ENCODE measurements at places on chromosomes 3 and 15.

DNA sequence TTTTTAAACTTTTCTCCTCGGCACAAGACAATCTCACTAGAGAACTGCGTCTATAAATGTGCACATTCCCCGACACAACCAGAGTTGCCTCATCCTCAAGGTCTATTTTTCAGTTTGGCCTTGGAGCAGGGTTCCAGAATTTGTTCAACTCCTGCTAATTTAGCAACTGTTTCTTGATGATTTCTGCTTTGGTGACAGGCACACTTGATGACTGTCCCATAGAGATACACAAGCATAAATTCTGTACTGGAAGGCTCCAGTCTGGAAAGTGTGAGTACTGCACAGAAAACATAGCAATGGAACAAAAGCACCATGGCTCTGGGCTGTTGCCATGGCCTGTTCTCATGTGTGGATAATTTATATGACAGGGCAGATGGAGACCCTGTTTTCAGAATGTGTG lies 379.6 kb upstream of the PDZRN3 start:
- no peak for DNase-seq

- DNase-seq = no peak
Measured at GRCh38 chr15:39030291-39031070, 465.9 kb upstream of the RASGRP1 start.

DNA sequence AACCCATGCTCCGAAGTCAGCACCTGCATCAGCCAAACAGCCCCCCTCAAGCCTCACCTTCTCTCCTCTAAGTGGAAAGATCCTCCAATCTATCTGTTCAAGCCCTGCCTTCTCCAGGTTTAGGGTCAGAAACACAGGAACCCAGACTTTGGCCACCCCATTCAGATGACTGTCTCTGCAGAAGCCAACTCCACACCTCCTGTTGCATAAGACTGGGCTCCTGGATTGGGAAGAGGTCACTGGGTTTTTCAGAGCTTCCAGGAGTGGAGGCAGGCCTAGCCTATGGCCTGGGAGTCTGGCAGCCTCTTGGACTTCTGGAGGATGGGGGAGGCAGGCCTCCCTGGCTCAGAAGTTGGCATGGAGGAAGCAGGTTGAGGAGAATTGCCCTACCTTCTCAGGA lies 21.5 kb downstream of the CCDC33 start:
- no peak for DNase-seq

GRCh38 chr3:151558661-151559060 lies 97.8 kb upstream of the IGSF10 start:
- no peak for DNase-seq

GRCh38 chr15:73910522-73911303 lies 15.5 kb upstream of the LOXL1 start:
- no peak for DNase-seq

GRCh38 chr3:98240131-98240530 lies 23.9 kb upstream of the OR5H6 start:
- DNase-seq = no peak

DNA sequence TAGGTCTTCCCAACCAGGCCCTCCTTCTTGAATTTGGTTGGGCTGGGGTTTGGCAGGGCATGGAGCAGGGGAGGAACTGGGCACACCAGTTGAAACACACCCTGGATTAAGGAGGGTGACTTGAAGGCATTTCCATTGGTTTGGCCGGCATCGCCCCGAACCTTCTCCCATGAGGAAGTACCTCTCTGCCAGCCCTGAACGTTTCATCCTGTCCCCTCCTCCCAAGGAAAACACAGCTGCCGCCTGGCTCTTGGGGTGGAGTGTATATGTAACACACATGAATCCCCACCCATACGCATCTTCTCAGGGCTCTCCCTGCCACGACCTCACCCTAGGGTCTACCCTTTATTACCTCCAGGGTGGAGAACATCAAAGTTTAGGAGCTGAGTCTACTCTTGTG lies 14.6 kb downstream of the UBAP1L start:
- no peak for DNase-seq

GRCh38 chr15:59166601-59167265 lies 39.9 kb upstream of the LDHAL6B start:
- no peak for DNase-seq

GRCh38 chr15:91385311-91385710 lies 285.3 kb downstream of the SV2B start:
- peak; percentile 78 for DNase-seq

DNA sequence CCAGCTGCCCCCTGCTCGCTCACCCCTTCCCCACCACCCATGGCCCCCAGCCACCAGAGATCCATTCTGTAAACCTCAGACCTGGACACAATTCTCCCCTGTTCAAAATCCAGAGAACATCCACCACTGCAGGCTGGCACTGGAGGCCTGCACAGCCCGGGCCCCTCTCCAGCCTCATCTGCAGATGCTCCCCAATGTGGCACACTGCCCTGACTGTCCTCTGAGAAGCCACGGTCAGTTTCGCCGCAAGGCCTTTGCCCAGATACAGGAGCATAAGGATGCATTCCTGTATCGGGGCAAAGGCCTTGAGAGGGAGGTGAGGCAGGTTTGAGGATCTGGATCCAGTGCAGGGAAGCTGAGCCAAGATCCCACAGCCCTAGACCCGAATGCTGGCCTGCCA lies 175.4 kb upstream of the LINGO1 start:
- no peak for DNase-seq

DNA sequence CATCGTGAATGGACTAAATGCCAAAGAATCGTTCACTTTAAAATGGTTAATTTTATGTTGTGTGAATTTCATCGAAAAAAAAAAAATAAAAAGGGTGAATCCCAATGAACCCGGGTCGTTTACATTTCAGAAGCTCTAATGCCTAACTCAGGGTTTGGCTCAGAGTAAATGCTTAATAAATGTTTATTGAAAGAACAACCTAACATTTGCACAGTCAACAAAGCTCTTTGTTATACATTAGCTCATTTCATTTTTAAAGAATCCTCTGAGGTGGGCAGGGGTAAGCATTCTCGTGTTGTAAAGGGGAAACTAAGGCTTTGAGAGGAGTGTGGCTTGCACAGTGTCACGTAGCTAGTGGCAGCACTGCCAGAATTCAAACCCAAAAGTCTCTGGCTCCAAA lies 109.5 kb downstream of the RPLP1 start:
- no peak for DNase-seq

- DNase-seq = no peak
Measured at GRCh38 chr3:40035177-40035576, 225.8 kb downstream of the MYRIP start.

DNA sequence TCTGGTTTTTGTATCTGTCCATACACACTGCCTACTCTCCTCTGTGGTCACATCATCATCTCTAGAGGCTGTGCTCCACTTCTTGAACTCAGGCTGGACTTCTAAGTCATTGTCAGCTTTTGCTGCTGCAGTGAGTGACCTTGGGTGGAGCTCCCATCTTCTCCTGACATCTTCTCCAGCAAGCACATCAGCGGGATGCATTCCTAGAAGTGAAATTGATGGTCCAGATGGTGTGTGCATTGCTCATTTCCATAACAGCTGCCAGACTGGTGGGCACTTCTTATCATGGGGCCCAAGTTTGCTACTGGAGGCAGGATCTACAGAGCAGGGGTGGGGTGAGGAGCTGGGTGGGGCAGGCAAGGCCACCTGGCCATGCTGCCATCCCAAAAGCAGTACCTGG lies 109.9 kb downstream of the DNAJB8 start:
- DNase-seq = no peak

- peak; percentile 12 for DNase-seq
Measured at GRCh38 chr3:167874671-167875372, 139.3 kb downstream of the SERPINI1 start.

DNA sequence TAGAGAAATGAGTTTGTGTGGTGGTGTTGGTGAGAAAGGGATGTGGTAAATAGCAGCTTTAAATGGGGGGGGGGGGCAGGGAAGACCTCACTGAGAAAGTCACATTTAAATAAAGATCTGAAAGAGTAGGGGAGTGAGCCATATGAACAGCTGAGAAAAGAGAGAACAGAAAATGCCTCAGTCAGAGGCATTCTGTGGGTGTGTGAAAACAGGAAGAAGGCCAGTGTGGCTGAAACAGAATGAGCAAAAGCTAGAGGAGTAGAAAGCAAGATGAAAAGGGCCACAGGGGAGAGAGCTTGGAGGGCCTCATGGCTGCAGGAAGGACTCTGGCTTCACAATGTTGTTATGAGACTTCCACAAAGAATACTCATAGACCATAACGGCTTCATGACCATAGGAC lies 783.3 kb downstream of the ZPLD1 start:
- DNase-seq = peak; percentile 2

DNA sequence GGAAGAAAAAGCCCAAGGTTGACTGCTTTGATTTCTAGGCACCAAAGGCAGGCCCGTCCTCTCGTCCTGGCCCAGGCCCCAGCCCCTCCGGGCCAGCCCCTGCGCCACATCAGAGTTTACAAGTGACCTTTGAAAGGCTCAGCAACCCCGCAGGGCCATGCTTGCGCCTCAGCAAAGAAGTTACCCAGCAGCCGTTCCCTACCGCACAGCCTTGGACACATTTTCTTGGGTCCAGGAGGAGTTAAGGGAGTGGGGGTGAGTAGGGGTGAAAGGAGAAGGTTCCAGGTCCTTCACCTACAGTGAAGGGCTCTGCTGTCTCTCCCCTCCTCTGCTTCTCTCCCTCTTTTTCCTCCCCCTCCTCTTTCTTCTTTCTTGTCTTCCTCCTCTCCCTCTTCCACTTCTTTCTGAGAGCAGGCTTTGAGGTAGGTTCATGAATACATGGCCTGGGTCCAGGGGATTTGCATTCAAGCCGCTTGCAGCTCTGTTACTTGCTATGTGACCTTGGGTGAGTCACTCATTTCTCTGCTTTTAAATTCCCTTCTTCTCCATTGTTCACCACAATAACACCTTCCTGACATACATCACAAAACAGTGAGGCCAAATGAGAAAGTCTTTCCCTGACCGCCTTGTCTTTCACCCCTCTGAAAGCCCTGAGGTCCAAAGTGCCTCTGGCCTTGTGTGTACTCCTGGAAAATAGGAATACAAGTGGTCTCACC lies 223.3 kb upstream of the TPRG1 start:
- peak; percentile 96 for DNase-seq

DNA sequence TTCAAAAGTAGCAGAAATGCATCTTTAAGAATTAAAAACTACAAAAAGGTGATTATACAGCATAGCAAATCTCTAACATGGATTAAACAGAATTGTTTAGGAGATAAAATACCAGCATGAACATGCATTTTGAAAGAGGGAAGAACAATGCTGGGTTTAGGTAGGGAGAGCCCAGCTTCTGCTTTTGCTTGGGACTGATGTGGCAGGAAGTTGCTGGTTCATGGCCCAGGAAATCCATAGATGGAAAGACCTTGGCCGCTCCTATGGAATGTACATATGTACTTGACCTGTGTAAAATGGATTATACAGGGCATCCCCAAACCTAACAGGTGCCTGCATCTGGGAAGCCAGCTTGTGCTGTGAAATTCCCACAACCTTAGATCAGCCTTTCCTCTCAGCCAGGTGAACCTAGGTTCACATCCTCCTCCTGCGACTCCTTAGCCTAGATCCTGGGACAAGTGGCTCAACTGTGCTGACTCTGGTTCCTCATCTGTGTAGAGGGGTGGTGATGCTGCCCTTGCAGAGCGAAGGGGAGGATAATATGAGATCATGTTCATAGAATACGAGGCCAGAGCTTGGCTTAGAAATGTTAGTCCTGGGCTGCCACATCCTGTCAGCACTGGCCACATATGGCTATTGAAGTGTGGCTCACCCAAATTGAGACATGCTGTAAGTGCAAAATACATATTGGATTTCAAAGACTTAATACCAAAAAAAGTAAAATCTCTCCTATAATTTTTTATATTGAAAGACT lies 47.0 kb upstream of the PLXNA1 start:
- no peak for DNase-seq

DNA sequence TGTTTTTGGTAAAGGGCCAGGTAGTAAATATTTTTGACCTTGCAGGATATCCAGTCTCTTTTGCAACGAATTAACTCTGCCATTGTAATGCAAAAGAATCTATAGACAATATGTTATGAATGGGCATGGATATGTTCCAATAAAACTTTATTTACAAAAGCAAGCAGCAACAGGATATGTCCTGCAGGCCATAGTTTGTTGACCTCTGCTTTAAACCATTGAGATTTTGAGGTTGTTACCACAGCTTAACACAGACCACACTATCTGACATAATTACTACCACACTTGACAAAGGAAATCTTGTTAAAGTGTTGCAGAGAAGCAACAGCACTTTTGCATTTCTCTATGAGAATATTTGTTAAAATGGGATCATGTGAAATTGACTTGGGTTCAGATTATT lies 349.3 kb downstream of the ERC2 start:
- DNase-seq = no peak

Measured in astrocyte of the hippocampus (primary cell).